Anterior cingulate cortex (tissue), 58 donors: ENCODE measurements at places on chromosomes 7 and 10.

DNA sequence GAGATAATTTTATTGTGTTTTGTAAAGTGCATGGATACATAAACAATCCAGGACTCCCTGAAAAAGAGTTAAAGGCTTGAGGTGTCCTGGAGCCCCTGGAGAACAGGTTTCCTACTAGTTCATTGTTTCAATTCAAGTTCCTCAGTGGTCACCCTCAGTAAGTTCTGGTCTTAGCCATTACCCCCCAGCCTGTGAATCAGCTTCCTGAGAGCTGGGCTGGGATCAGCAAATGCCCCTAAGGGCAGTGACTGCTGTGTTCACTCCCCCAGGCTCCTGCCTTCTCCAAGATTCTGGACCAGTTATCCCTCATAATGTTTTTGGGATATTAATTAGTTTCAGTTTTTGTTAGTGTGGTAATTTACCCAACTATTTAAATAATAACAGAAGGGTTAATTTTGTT is 151.6 kb upstream of the PRSS58 start:
- DNase-seq, result no peak

GRCh38 chr10:126090911-126091728 is 194.8 kb downstream of the FANK1 start:
- peak; percentile 5 for DNase-seq

- no peak for DNase-seq
Observed at GRCh38 chr7:139811066-139811465, 18.0 kb upstream of the TBXAS1 start.

DNA sequence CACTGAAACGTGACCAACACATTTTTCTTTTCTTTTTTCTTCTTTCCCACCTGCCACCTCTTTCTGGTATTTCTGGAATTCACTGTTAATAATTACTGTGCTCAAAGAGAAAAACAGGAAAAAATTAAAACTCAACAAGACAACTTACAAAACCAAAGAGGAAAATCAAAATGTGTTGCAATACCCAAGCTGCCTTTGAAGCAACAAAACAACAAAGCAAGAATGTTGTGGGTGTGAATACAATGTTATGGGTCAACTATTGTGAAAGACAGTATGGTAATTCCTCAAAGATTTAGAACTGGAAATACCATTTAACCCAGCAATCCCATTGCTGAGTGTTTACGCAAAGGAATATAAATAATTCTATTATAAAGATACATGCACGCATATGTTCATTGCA is 415.1 kb downstream of the GFRA1 start:
- no peak for DNase-seq

DNA sequence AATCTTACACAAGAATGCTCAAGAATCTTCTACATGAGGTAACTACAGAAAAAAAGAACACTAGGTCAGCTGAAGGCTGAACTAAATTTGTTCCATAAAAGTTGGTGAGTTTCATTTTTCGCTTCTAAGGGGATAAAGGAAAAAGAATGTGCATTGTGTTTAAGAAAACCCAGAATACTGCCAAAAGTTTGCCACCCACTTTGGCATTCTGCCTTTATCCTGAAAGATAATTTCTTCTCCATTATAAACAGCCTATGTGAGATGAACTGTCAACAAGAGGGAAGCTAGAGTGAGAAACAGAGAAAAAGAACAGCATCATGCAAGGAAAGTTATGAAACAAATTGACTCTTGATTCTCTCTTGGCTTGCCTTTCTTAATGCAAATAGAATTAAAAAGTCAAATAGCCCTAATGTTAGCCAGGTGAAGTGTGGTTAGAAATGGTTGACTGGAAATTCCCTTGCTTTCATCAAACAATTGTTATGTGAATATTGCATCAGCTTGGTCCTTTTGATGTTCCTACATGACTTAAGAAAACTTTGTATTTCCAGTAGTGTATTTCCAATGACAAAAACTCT is 25.8 kb downstream of the STEAP1 start:
- no peak for DNase-seq

DNA sequence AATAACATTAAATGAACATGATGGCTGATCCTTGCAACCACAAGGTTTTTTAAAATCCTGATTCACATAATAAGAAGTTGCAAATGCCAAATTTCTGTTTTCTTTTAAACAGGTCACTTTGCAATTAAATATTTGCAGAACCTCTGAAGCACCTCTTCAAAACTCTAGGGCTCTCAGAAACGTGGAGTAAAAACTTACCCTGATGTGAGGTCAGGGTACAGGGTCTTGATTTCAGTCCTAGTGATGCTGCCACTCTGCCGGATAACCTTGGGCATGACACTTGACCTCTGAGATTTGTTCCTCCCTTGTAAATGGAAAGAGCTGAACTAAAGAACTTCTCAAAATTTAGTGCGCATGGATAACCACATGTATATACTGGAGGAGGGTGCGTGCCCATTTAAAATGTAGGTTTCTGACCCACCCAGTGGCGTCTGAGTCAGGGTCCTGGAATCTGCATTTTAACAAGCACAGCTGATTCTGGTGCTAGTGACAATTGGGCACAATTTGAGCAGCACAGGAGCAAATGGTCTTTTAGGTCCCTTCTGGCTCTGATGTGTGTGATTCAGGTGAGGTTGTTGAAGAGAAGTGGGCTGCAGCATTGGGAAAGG is 35.5 kb upstream of the TNPO3 start:
- no peak for DNase-seq

DNA sequence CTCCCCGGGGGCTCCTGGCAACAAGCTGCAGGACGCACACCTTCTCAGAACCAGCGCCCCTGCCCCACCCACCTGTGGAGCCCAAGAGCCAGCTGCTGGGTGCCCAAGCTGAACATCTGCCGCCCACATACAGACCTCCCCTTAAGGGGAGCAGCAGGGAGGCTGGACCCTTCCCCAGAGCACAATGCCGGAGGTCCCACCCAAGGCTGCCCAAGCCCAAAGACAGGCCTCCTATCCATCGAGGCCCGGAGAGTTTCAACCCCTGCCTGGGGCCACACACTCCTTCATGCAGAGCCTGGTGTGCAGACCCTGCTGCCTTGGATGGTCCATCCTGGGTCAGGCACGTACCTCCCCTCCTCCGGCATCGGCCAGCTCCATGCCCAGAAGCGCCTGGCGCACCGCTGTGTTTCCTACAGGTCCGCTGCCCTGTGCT is 48.7 kb downstream of the VIPR2 start:
- DNase-seq, result no peak

- no peak for DNase-seq
Observed at GRCh38 chr10:133276100-133276434, 601 bp downstream of the ADAM8 start.

DNA sequence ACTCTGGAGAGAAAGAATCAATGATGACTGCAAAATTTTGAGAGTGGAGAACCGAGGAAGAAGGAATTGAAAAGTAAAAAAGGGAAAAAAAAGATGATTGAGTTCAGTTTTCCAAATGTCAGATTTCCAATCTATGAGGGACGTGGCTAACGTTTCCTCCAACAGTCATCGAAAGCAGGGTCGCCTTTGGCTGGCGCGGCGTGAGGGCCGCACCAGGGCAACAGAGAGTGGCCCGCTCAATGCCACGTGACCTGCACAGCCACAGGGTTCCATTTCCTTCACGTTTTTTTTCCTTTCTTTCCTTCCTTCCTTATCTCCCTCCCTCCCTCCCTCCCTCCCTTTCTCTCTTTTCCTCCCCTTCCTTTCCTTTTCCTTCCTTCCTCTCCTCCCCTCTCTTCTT is 101.9 kb downstream of the WDR37 start:
- no peak for DNase-seq

GRCh38 chr10:42988517-42989395 is 88.1 kb upstream of the RET start:
- DNase-seq, result no peak

GRCh38 chr10:53075469-53075868 is 302.9 kb upstream of the MBL2 start:
- DNase-seq, result no peak

GRCh38 chr7:29254591-29254990 is 60.0 kb downstream of the CHN2 start:
- DNase-seq, result no peak

GRCh38 chr7:113764401-113765035 is 154.3 kb downstream of the PPP1R3A start:
- DNase-seq, result no peak

GRCh38 chr7:22588351-22588750 is 88.4 kb upstream of the STEAP1B start:
- DNase-seq, result no peak

DNA sequence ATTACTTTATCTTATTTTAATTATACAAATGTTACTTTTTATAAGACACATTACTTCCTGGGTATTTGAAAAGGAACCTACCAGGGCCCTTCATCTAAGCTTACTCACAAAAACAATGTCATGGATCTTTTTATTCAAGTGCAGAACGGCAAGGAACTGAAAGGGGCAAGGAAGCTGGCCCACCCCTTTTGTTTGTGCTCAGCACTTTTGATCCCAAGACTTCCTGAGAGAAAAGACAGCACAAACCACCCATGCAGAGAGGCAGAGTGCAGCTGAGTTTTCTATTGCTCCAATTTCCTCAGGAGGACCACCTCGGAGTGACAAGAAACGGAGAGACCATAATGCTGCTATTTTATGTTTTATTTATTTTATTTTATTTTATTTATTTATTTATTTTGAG is 232.0 kb upstream of the NRP1 start:
- DNase-seq, result no peak

DNA sequence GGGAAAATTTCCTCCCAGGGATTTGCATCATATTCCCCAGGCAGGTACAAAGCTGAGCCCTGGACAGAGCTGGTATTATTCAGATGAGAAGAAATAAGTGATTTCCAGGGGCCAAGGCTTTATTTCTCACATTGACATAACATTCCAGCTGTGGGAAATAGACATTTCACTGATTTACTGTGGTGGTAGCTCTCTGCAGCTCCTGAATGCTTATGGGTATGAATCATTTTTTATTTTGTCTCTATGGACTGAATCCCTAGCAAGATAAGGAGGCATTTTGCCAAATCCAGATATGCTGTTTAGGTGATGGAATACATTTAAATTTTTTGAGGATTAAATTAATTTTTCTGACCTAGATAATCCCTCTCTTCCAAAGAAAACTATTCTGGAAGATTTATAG is 97.9 kb downstream of the MTPN start:
- DNase-seq, result no peak

DNA sequence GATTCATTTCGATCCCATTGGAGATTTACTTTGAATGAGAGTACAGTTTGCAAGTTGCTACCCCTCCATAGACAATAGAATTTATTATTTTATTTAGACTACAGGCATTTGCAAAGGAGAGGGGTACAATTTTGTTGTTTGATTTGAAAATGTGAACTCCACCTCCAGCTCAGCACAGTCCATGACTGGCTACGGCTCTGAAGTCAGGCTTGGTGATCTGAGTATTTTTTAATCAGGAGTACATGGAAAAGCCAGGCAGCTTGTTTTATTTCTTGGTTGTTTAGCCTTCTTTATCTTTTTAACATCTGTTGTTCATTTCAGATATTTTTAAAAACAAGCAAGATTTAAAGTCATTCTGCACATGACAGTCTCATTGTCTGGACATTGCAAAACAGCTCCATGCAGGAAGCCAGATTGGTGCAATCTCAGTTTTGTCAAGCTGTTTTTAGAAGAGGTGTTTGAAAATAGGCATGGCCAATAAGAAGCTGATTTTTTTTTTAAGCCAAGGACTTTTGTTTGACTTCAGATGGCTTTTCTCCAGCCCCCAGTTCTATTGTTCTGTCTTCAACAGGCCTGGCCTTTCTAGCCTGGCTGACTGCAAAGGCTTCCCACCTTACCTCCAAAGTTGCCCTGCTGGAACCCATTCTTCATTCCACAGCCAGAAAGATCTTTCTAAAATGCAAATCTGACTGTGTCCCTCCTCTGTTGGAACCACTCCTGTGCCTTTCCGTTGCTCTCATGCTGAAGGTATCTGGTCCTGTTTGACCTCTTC is 12.2 kb downstream of the PLXDC2 start:
- no peak for DNase-seq

- DNase-seq, result no peak
Observed at GRCh38 chr7:135789956-135790355, 41.3 kb upstream of the FAM180A start.

DNA sequence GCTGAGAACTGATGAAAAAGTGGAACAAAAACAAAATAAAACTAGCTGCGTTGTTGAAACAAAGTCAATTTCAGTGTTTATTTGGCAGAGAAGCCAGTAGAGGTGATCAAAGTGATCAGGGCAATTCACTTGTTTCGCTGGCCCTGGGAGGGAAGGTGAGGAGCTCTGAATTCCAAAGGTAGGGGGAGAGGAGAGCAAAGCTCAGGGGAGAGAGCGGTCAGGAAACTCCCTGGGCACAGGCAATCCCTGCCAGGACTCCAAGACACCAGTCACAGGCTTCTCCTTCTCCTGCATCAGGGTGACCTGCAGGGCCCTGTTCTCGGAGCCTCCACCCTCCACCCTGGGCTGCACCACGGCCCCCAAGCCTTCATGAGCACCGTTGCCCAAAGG is 6.8 kb upstream of the KIAA1217 start:
- no peak for DNase-seq

DNA sequence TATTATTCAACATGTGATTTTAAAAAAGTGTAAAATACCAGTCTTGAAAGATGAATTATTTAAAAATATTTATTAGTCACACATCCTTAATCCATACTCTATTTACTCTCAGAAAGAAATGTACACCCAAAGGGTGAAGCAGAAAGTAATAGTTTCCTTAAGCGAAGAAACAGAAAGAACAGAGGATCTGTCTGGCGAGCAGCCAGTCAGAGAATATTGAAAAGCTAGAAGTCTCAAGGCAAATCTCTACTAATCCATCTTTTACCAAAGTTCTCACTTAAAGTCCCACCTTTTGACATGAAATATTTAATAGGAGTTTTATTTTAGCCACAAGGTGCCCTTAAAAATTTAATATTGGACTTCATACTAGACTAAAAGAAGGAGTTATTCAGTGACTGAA is 46.7 kb downstream of the MKX start:
- no peak for DNase-seq

- no peak for DNase-seq
Observed at GRCh38 chr7:70698219-70698832, 433.6 kb upstream of the GALNT17 start.

DNA sequence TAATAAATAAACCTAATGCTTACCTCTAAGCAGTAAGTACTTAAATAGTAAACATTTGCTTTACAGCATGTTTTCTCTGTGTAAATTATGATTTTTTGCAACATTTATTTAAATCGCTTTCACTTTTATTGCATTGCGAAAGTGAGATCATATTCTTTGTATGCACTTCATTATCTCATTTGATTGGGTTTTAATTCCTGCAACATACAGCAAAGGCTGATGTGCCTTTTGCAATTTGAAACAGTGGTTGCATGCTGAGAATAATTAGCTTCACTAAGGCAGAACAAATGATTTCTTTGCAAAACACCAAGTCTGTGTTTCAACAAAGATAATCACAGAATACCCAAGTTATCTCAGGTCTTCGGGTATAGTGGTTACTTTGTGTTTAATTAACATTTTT is 16.3 kb upstream of the THSD7A start:
- no peak for DNase-seq

DNA sequence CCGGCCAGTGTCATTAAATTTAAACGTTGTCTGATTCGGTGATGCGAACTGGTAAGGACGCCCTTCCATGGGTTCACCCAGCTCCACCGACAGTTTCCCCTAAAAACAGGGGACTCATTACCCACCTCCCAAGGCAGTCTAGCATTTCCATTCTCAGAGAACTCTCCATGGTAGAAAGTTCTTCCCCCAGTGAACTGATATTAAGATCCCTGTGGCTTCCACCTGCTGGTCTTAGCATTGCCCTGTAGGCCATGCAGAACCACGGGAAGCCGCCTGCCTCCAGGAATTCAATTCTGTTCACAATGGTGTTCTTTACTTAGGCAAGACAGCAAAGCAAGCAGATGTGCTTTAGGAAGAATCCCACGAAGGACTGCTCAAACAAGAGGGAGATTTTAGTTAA is 128.9 kb upstream of the NANOS1 start:
- DNase-seq, result no peak
